ENCODE measurements at places on chromosomes 4 and X. TPM values are rescaled to one million over a fixed set of nuclear protein-coding genes. Genes with fewer than 3 reads are reported as not detected.

ASB12 gene
- total RNA-seq: not detected

USP53 gene
- total RNA-seq: 8.5 TPM

CPZ gene
- 0.21 TPM for total RNA-seq

CLIC2 gene
- total RNA-seq: 0.12 TPM

TCEAL5 gene
- total RNA-seq: not detected

CT45A3 gene
- total RNA-seq: 0.16 TPM

IQCM gene
- not detected for total RNA-seq

NPFFR2 gene
- not detected for total RNA-seq
